Trophoblast cell (in vitro differentiated cells and primary cell): ENCODE measurements at places on chromosomes 1 and 21.

GRCh38 chr1:204147406-204148383 lies 4.1 kb downstream of the ETNK2 start:
- DNase-seq: no peak

GRCh38 chr21:44365967-44366585 lies 12.7 kb downstream of the TRPM2 start:
- DNase-seq: no peak

DNA sequence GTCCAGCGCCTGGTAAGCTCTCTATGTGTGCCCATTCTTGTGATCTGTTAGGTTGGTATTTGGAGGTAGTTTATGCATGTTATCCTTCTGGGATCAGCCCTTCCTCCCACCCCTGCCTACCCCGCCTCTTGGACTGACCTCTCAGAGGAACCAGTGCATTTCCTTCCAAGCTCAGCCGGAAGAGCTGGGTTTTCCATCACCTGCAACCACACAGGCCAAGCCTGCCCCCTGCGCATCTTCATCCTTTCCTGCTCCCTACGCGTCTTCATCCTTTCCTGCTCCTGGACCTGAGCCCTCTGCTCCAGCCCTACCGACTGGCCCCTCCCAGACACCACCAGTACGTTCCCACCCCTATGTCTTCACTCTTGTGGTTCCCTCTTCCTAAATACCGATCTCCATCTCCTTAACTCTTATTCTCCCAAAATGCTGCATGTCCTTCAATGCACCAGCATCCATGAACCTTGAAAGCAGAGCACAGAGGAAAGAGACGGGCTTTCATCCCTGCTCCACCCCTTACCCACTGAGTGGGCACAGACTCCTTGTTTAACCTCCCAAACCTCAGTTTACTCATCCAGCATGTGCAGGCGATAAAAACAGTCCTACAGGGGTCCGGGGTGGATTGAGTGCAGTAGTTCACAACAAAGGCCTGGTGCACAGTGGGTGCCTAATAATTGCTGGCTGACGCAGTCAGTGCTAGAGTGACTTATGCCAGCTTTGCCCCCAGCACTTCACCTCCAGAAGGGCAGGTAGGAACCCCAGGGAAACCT lies 526.3 kb downstream of the MATN1 start:
- no peak for DNase-seq

GRCh38 chr1:55572878-55573734 lies 357.9 kb upstream of the USP24 start:
- peak; percentile 25 for DNase-seq

DNA sequence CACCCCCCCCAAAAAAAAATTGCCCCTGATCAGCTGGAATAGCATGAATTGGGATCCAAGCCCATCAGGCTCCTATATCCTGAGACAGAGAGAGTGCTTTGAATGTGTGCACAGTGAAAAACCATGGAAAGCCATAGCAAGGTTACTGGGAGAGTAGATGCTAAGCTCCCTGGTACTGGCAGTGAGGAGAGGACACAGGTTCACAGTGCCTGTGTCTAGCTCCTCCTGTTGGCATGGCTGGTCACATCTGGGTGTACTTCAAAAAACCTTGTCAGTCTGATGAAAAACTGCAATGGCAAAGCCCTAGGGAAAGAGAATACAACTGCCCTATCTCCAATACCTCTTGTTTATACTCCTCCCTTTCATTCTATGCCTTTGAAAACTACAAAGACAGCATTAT lies 12.9 kb downstream of the COPA start:
- DNase-seq: no peak

- DNase-seq: no peak
Measured at GRCh38 chr1:24961961-24962861, 32.1 kb upstream of the RUNX3 start.

- peak; percentile 82 for DNase-seq
Measured at GRCh38 chr1:6438047-6438525, 13.5 kb downstream of the ESPN start.

DNA sequence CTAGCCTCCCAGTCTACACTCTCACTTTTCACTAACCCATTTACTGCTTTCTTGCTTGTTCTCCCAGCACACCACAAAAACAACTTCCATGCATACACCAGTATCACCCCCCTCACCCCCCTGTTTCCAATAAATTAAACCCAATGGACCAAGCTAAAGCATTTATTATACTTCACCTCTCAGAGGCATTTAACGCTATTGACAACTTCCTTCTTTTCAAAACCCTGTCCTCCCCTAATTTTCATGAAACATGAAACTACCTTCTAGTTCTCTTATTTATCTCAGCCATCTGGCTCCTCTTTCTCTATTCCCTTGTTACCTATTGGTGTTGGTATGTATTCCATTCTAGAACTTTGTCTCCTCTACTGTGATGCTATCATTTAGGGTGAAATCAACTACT lies 32.3 kb downstream of the PTPRC start:
- peak; percentile 6 for DNase-seq

DNA sequence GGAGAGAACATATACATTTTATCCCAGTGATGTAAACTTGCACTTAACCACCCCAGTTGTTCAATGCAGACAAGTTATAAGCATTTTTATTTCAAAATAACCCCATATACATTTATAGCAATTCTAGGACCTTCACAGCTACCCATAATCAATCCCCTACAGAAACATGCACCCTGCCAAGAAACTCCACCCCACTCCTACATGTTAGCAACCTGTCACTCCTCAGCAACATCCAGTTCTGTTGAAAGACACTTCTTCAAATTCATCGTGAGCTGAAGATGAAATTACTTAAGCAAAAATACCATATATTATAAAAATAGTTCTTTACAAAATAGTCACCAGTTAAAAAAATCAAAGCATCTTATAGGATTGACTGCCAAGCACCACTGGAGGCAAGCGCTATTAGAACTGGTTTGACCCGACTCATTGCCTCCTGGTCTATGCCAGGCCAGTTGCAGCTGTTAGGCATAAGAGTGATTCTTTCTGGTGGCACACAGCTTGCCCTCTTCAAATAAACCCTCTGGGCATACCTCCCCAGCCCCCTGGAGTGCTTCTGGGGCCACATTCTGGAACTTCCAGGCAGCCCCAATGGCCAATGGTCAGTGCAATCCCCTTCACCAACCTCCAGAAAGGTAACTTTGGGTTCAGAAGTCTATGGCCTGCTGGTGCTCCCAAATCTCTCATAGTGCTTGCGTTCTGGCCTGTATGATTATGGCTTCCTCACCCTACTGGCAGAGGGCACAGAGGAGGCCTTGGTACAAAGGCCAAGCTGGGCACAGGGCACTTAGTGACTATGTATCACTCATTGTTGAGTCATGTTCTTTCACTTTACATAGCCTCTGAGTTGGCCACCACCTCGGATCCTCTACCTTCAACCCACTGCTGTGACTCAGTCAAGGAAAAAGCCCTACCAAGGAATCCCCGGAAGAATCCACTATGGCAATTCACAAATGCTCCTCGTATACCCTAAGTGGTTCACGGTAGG lies 72.2 kb upstream of the RALGPS2 start:
- DNase-seq: peak; percentile 7
